ENCODE measurements at places on chromosomes 5 and 9.

- DNase-seq: no peak
Measured at GRCh38 chr5:137561608-137562007, 62.5 kb upstream of the SPOCK1 start.

GRCh38 chr5:1728846-1729245 is 70.8 kb downstream of the MRPL36 start:
- DNase-seq: no peak

- DNase-seq: no peak
Measured at GRCh38 chr5:10892911-10893215, 131.8 kb upstream of the DAP start.

DNA sequence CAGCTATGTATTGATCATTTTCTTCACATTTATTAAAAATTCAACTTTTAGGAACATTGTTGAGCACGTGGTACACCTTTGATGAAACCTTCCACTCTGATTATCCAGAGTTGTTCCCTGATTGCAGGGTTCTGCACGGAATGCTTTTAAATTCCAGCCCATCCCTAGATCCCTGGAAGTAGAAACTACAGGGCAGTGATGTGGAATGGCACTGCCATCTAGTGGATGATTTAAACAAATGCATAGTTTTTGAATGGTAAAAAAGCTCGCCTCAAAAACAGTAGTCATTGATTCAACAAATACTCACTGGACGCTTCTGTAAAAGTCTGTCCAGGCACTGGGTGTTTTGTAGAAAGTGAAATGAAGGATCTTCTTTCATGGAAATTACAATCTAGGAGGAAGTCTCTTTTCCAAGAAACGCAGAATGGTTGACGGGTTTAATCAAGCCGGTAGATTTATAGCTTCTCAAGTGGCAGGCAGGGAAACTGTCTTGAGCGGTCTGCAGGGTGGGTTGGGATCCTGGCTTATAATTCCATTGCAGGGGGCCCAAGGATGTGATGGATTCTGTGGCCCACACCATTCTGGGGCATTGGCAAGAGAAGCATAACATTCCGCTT is 118.4 kb downstream of the ARHGAP26 start:
- DNase-seq: no peak

GRCh38 chr5:97231025-97231636 is 48.1 kb upstream of the RIOK2 start:
- DNase-seq: no peak

DNA sequence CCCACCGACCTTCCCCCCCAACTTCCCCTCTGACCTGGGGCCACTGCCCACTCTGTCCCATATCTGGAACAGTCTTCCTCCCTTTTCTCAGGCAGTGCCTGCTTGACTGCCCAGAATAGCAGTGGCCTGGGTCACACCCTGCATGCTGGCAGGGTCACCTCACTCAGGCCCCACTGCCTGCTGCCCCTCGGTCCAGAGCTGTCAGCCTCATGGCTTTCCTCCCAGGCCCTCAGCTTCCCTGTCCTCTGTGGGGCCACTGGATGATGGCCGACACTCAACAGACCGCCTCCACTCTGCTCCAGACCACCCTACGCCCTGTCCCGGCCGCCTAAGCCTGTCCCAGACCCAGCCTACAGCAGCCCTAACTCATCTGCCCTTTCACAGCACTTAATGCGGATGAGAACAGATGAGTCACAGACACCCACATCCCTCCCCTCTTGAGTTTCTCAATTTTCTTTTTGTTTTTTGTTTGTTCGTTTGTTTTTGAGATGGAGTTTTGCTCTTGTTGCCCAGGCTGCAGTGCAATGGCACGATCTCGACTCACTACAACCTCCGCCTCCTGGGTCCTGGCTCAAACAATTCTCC is 5.9 kb downstream of the PNPLA7 start:
- no peak for DNase-seq

- DNase-seq: no peak
Measured at GRCh38 chr5:77867914-77868313, 91.8 kb upstream of the TBCA start.

- DNase-seq: no peak
Measured at GRCh38 chr5:158127536-158127935, 268.6 kb upstream of the CLINT1 start.

DNA sequence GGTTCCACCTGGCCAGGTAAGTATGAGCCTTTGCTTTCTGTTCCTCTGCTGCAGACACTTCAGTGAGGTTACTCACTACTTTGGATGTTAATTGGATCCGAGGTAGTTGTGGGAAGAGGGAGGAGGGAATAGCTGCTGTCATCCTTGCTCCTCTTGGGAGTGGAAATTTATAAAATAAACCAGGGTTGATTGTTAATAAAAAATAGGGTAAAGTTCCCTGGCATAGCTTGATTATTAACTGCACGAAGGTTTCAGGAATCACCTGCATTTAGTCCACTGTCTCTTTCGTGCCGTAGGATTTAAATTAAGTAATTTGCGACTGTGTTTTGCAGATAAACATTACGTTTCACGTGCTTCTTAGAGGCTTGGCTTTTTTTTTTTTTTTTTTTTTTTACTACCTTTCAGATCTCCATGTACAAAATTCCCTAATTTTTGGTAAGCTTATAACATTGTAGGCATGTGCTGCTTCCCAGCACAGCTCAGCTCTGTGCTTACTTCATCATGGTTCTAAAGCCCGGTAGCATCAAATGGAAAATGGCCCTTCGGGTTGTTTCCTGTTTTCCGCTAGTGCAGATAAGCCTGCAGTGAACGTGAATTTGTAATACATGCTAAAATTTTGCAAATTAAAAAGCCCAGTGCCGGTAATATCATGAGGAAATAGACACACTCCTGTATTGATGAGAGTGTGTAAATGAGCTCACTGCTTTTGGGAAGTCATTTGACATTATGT is 26.9 kb upstream of the LTC4S start:
- DNase-seq: no peak

DNA sequence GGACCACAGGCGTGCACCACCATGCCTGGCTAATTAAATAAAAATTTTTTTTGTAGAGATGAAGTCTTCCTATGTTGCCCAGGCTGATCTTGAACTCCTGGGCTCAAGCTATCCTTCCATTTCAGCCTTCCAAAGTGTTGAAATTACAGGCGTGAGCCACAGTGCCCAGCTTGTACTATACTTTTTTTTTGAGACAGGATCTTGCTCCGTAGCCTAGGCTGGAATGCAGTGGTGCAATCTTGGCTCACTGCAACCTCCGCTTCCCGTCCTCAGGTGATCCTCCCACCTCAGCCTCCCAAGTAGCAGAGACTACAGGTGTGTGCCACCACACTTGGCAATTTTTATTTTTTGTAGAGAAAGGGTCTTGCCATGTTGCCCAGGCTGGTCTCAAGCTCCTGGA is 5.3 kb upstream of the RAD23B start:
- no peak for DNase-seq

DNA sequence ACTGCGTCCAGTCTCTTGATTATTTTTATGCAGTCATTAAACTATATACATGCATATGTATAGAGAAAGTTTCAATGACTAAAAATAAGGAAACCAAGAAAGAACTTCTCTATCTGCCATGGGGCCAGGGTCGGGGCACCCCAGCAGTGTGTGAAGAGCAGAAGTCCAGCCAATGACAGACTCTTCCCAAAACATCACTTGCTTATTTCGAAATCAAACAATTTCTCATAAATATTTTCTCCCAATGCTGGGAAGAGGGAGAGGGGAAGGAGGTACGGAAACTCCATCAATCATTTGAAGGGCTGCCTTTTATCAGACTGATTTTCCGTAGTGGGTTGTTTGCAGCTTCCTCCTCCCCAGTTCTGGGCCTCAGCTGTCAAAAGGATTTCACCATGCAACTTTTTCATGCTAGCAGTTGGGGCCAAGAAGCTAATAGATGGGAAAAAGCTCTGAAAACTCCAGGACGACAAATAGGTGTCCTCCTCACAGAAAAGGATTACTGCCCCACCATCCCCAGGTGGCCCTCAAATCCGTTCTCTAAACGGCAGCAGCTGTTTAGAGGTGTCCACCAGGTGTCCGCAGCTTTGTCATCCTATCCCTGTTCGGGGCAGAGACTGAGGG is 617 bp upstream of the FPGS start:
- no peak for DNase-seq

GRCh38 chr9:100938507-100938906 is 90.0 kb upstream of the PLPPR1 start:
- no peak for DNase-seq

DNA sequence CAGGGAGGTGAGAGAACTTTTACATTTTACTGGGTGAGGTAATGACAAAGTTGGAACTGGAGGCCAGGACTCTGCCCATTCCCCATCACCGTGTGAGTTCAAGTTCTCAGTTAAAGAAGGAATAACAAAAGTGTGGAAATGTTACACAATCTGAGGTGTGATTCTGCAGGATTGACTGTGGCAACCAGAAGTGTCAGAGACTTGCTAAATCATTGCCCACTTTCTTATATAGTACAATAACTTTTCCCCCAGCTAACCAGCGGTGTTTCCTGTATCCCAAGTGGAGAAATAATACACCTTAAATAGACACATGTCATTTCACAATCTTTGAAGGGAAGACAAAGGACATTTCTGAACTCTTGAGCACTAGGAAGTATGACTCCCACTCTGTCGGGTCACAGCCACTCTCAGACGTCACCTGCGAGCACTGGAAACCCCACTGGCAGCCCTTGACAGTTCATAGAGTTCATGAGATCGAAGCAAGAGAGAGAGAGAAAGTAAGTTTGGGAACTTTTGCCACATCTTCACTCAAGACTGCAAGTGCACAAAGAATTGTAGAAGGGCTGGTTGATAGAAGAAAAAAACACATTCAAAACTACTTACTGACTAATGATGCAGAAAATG is 28.4 kb downstream of the PAX5 start:
- DNase-seq: no peak

GRCh38 chr9:131781069-131781468 is 41.2 kb upstream of the RAPGEF1 start:
- no peak for DNase-seq

- no peak for DNase-seq
Measured at GRCh38 chr9:87529671-87530070, 32.0 kb downstream of the DAPK1 start.

DNA sequence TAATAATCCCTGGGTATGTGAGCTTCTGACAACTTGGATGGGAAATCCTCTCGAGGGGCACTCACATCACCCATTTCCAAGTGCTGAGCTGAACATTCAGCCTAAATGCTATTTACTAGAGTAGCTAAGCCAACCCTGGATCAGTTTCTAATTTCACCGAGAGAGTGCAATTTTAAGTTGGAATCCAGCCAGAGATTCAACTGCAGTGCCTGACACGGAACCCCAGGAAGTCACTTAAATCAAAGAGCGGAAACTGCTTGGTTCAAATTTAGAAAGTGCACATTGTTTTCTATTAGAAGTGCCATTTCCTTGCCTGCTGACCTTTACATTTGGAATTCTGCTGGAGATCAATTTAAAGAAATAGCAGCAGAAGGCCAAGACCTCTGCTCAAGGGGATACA is 8.8 kb downstream of the SPRY4 start:
- DNase-seq: no peak

DNA sequence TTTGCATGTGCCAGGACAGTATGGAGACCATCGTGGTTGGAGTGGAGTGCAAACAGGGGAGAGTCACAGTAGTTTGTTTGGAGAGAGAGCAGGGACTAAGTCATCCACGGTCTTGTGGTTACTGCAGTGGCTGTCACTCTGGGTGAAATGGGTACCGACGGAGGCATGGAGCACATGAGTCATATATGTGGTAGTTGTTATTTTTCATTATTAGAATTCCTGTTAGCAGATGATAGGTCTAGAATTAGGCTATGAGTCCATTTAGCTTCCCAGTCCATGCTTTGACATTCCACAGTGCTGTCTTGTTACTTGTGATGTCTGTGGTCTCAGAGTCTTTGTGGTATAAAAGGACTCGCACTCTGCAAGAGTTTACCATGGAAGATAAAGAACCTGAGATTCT is 303.9 kb downstream of the DMRT2 start:
- no peak for DNase-seq

GRCh38 chr9:90105773-90106172 is 501.0 kb downstream of the GADD45G start:
- DNase-seq: no peak

DNA sequence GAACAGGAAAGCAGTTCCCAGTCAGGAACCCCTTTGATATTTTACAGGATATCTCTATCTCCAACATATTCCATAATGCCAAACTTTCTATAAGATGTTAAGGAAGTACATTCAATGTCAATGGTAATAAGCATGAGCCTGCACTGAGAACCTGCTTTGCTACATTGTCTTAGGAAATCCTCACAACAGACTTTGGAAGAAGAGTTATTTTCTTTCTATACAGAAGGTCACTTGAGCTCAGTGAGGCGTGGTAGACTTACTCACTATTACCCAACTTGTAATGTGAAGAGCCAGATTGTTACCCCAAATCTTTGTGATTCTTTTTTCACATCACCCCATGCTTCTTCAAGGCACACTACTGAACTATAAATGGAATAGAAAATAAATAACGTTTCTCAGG is 435.9 kb downstream of the DNAH5 start:
- DNase-seq: no peak

DNA sequence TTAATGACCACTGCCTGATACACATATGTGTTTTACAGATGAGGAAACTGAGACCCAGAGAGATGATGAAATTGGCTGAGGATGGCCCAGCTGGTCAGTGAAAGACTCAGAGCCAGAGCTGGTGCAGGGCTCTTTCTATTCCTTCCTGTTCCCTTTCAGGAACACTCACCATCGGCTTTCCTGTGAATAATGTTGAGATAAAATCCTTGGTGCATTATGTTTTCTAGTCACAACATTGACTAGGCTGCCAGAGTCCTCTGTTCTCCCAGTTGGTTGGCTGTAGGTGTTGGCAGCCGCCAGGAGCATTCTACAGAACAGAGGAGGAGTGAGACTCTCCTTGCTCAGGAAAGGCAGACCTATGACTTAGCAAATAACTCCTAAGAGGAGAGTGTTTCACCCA is 14.8 kb downstream of the TGFBI start:
- no peak for DNase-seq

- DNase-seq: no peak
Measured at GRCh38 chr9:109925799-109926198, 145.8 kb downstream of the PALM2AKAP2 start.

DNA sequence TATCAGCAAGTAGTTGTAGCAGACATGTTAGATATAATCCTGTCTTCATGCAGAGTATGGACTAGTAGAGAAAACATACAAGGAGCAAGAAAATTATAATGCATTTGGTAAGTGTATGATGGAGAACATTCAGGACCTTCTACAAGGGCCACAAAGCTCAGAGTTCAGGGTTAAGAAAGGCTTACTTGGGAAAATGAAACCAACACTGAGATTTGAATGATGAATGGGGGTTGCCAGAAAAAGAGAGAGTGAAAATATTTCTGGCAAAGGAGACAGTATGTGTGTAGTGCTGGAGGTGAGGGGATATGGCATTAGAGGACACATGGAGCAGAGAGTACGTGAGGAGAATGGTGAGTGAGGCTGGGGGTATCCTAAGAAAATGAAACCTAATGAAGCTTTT is 169.8 kb upstream of the STK32A start:
- no peak for DNase-seq
